ENCODE measurements at places on chromosomes 7 and 10. TPM values are rescaled to one million over a fixed set of nuclear protein-coding genes. Genes with fewer than 3 reads are reported as not detected.
A peak's percentile ranks its signal among the peaks of the same experiment; 100 is the strongest.

DNA sequence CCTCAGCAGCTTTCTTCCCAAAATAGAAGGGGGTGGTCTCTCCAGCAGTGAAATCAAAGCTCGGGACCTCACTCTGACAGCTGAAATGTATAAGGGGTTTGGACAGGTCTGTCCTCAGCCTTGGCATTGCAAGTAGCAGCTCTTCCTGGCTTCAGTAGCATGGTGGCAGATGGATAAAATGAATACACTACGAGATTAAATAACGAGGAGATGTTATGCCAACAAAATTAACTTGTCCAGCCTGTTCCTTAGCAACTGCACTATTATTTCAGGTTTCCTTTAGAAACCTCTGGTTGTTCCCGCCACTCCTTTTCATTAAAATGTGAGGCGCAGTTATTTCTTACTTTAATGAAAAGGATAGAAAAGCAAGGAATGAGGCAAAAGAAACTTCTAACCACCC is 24.9 kb downstream of the PRLHR start:
- no peak overlapping the region for H3K4me3 ChIP-seq
- no peak for DNase-seq
- H3K27me3 ChIP-seq = no peaks in the 10 kb centered on the region
- H3K27ac ChIP-seq = peak overlapping the region; percentile 9
- no peaks in the 10 kb centered on the region for H3K36me3 ChIP-seq

- H3K36me3 ChIP-seq = peaks cover 13% of the 10 kb centered on the region
- no peak for DNase-seq
- no peak overlapping the region for H3K4me3 ChIP-seq
Measured at GRCh38 chr7:5234852-5235831, 45.1 kb downstream of the WIPI2 start.

ACSL5 gene
- total RNA-seq = 13.9 TPM

OR2AE1 gene
- 0.41 TPM for total RNA-seq

ANKRD22 gene
- not detected for total RNA-seq

DNA sequence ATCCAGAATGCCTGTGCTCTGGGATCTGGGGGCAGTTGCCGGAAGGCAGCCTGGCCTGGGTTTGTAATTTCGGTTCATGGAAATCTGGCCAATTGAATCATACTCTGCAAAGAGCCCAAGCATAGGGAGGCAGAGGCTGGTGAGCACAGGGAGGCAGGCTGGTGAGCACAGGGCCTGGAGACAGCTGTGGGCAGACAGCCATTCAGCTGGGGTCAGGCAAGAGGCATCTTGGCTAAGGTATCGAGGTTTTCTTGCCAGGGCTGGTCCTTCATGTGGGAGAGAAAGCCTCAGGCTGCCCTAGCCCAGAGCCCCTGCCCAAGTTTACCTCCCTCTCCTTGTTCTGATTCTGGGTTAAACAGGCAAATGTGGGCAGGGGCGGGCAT is 63.7 kb upstream of the BAIAP2L1 start:
- no peaks in the 10 kb centered on the region for H3K36me3 ChIP-seq
- no peak overlapping the region for H3K4me3 ChIP-seq
- no peak for DNase-seq
- no peaks in the 10 kb centered on the region for H3K4me1 ChIP-seq
- no peaks in the 10 kb centered on the region for H3K27me3 ChIP-seq

- H3K27me3 ChIP-seq = no peaks in the 10 kb centered on the region
- DNase-seq = no peak
- no peak overlapping the region for H3K4me3 ChIP-seq
- H3K36me3 ChIP-seq = no peaks in the 10 kb centered on the region
Measured at GRCh38 chr10:21385996-21386585, 139.4 kb downstream of the SKIDA1 start.

All from thoracic aorta (tissue), 2 donors.